Caco-2 (cell line): ENCODE measurements at places on chromosomes 2 and 18. TPM values are rescaled to one million over a fixed set of nuclear protein-coding genes. Genes with fewer than 3 reads are reported as not detected.
A peak's percentile ranks its signal among the peaks of the same experiment; 100 is the strongest.

Gene MERTK
- total RNA-seq = 39.2 and 42.6 TPM in 2 replicates

- no peak for DNase-seq
Observed at GRCh38 chr2:28052691-28053090, 162.2 kb downstream of the BABAM2 start.

DNA sequence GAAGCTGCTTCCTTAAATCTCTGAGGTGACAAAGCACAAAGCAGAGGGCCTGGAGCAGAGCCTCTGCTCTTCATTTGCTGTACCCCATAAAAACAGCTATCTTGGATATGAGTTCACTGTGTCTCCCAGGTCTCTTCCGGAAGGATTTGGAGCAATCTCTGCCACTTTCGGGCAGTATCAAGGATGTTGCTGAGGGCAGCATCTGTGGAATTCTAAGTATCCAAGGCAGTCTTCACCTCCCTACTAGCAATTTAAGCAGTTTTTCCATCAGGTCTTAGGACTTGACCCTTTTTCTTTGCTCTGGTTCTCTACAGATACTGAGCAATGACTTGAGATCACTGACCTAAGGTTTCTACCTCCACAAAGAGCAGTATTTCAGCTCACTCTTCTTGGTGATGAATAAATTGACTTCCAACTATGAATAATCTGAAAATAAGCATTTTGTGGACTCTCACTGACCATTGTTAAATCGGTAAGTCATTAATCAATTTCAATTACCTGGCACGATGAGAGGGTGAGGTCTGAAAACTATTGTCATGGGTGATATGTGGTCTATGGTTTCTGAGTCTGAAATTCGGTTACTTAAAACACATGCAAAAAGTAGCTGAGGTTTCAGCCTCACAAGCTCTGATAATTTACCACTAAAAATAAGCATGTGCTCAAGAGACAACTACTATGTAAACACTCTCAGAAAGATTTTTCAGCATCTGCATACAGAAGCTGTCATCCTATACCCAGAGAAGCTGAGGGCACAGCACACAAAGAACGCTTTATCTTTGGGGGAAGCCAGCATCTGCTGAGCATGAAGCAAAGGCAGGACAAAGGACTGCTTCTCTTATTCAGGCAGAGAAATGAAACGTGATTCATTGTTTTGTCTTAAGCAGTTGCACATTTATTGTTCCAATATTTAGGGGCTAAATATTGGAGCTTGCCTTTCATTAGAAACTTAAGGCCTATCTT lies 32.1 kb upstream of the SPATS2L start:
- no peak for DNase-seq

- no peak for DNase-seq
Observed at GRCh38 chr2:12192762-12193161, 446.3 kb downstream of the LPIN1 start.

Gene RIT2
- not detected in 2 replicates for total RNA-seq

DNA sequence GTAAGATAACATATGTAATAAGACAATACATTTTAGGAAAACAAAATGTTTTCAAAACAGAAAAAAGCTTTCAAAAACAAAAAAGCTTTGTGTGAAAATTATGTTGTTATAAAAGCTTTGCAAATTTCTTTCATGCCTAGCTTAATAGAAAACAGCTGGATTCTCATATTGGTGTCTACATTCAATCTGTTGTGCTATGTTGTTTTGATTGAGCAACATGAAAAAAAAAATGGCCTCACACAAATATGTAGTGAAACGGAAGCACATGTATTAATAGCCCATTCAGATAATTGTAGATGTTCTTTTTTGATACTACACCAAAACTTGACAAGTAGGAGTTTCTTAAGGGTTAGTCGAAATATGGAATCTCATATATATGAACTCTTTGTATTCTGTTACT lies 197.5 kb downstream of the ZEB2 start:
- no peak for DNase-seq

Gene TTR
- 102 and 139 TPM in 2 replicates for total RNA-seq

Gene GPR39
- 26.8 and 28.7 TPM in 2 replicates for total RNA-seq

GRCh38 chr18:48990481-48991318 lies 39.9 kb upstream of the SMAD7 start:
- peak; percentile 26 for DNase-seq

- DNase-seq = no peak
Observed at GRCh38 chr2:155633887-155634570, 698.5 kb downstream of the NR4A2 start.

Gene MARCHF4
- total RNA-seq = not detected in 2 replicates

DNA sequence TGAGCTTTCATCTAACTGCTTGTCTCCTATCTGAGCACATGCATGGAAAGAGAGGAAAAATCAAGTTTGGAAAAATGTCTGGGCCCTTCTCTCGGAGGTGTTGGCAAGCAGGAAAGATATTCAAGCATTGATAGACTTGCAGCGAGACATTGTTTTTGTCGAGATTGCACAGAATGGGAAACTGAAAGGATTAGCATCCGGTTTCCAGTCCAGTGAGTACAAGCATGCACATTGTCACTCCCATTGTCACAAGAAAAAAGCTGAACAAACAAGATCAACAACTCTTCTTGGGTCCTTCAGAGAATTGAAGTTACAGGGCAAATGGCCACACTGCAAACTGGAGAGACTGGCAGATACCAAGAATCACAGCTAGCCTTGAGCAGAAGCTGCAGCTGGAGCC lies 19.6 kb upstream of the MC5R start:
- DNase-seq = no peak

- peak; percentile 94 for DNase-seq
Observed at GRCh38 chr2:200306196-200306930, at the start of gene SPATS2L. SPATS2L (plus strand) TSS chr2:200306693; CDS start chr2:200389245, 82,552 bp downstream.

Gene PCARE
- not detected in 2 replicates for total RNA-seq

DNA sequence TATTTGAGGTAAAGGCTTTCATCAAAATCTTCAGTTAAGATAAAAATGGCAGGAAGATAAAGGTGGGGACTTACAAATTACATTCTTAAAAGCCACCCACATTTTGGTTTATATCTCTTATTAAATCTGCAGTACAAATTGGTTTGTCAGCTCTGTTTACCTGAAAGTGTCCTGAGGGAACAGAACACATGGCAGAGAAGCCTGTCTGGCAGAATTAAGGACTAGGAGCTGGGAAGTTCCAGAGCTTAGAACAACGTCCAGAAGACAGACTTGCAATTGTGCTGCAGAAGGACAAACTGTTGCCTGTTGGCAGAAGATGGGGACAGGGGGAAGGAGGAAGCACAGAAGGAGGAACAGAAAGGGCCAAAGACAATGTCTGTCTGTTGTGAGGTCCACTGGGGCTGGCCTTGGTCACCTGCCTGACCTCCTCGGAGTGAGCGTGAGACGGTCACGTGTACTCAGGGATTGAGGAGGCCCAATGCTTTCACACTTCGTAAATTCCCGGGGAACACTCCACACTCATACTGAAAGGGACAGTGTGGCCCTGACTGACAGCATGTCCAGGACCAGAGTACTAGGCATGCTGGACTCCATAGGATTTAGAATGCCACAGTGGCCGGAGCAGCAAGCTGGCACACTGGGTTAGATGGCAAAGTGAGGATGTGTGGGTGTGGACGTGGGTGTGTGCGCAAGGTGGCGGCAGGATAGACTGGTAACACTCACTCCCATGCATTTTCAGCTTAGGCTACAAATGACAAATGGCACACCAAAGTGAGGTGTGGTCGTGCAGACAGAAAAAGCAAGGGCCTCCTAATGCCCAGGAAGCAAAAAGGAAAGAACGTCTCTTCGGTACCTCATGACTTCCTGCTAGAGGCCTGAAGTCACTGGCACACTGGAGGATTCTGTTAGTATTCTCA lies 210.9 kb upstream of the REV1 start:
- DNase-seq = no peak

DNA sequence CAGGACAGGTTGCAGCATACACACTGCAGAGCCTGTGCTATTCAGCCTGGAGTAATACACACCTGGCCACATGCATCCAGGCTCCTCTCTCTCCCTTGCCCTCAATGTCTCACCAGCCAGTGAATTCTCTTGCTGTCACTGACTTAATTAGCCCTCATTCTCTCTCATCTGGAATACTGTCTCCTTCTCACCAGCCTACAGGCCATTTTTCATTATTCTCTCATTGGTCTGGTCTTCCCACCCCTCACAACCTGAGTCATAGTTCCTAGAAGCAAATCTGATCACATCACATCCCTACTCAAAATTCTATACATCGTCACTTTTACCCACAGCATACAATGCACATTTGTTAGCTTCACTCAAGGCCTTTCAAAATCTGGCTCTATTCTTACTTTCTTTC lies 333.1 kb downstream of the PIK3C3 start:
- DNase-seq = no peak
